ENCODE measurements at places on chromosomes 2 and 18. TPM values are rescaled to one million over a fixed set of nuclear protein-coding genes. Genes with fewer than 3 reads are reported as not detected.

Gene GYPC
- not detected for total RNA-seq

Gene FBLN7
- total RNA-seq = 0.70 TPM

Gene IL1F10
- not detected for total RNA-seq

Gene UGT1A10
- not detected for total RNA-seq

Gene ASXL3
- not detected for total RNA-seq
